Astrocyte of the cerebellum (primary cell): ENCODE measurements at places on chromosomes 5 and 9.

- DNase-seq = no peak
Observed at GRCh38 chr9:77714077-77714549, 66.0 kb upstream of the GNA14 start.

DNA sequence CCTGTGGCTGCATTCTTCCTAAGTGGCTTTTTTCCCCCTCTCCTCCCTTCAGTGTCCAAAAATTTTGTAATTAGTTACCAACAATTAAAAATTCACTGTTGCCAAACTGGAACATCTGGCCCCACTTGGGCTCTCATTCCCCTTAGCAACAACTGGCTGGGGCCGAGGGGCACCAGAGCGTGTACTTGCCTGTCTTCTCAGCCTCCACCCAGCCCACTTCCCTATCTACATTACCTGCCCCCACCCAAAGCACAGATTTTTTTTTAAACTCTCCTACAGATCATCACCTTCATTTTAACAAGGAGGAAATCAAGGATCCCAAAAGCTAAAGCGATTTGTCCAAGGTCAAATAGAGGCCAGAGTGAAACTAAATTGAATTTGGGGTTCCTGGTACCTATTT, 278.8 kb downstream of the EBF1 start:
- no peak for DNase-seq

- DNase-seq = no peak
Observed at GRCh38 chr9:92666236-92666635, 3.7 kb downstream of the IPPK start.

GRCh38 chr5:171931163-171931562, 75.3 kb downstream of the FBXW11 start:
- DNase-seq = no peak

DNA sequence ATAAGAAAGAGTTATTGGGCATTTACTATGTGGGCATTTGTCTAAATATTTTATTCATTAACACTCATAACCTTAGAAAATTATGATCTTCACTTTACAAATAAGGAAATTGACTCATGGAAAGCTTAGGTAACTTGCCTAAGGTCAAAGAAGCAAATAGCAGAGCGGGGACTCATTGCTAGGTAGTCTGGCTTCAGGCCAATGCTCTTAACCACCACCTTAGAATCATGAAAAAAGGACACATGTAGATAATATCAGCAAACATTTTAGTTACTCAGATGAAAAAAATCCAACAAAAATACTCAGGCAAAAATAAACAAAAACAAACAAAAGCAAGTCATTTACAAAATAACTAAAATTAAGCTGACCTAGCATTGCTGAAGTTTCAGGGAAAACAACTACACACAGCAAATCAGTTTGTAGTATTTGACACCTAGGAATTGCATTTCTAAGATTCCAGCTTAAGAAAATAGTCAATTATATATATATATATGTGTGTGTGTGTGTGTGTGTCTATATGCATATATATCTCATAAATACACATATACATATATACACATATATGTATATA, 166.0 kb downstream of the HMHB1 start:
- DNase-seq = no peak

DNA sequence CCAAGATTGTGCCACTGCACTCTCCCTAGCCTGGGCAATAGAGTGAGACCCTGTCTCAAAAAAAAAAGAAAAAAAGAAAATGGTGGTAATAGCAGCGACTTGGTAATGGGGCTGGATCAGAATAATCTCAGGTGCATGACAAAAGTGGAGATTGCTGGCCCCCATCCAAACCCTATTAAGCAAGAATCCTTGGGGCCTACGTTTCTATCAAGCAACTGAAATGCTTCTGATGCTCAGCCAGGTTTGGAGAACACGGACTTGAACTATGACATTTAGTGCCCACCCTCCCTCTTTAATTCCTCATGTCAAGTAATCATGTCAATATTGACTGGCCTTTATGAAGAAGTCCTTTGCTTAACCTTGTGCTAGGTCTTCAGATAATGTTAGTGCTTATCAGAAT, 6.6 kb downstream of the C5orf52 start:
- DNase-seq = no peak

- DNase-seq = no peak
Observed at GRCh38 chr5:91076138-91076537, 307.0 kb downstream of the ARRDC3 start.

DNA sequence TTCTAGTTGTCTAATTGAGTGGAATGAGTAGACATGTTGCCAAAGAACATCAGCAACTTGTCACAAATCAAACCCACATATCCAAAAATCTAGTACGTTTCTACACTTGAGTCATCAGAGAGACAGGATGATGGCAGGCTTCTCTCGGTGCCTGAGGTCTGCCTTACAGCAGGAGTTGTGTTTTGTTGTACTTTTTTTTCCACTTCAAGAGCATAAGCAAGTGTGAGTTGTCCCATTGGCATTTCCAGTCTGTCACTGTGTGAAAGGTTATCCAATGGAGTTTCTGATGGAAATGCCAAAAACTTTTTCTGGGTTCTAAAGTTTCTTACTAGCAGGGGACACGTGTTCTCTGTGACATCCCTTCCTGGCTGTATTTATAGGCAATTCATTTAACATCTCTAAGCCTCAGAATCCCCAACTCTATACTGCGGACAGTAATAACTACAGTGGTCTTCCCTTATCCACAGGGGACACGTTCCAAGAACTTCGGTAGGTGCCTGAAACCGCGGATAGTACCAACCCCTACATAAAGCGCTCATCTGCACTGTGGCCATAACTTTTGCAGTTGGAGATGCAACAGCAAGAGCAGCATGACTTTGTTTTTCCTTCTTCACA, 246.5 kb downstream of the SYK start:
- no peak for DNase-seq

DNA sequence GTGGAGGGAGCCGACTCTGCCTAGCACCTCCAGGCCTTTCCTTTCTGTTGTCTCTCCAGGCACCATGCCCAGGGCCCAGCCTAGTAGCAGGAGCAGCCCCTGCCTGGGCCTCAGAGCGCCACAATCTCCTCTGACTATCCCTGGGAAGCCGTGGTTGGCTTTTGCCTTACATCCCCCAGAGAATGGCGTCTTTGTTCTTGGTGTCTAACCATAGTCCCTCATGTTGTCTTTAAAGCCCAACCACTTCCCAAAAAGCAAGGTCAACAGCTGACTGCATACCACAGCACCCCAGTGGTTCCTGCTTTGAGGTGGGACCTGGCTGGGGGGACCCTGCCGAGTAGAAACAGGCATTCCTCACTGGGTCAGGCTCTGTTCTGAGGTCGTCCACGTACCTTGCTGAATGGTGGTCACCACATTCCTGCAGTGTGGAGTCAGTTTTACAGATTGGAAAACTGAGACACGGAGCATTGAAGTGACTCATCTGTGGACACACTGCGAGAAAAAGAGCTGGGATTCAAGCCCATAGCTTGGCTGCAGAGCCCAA, 13.7 kb upstream of the CERCAM start:
- DNase-seq = peak; percentile 19

DNA sequence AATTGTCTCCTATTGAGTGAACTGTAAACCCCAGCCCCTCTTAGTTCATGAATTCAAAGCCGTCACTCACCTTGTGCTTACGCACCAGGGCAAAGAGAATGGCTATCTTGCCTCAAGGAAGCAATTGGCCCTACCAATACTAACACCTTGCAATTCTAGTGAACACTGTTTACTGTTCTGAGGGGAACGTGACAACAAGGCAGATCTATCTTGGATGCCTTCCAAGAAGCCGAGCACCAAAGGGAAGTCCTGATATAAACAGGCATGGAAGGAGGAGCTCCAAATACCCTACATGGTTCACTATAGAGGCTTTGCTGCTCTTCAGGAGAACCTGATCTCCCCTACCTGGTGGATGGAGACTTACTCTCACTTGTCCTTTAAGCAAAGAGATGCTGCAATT, 1.7 kb upstream of the PLPPR1 start:
- no peak for DNase-seq

GRCh38 chr5:122062205-122062604, 15.9 kb downstream of the LOX start:
- no peak for DNase-seq

DNA sequence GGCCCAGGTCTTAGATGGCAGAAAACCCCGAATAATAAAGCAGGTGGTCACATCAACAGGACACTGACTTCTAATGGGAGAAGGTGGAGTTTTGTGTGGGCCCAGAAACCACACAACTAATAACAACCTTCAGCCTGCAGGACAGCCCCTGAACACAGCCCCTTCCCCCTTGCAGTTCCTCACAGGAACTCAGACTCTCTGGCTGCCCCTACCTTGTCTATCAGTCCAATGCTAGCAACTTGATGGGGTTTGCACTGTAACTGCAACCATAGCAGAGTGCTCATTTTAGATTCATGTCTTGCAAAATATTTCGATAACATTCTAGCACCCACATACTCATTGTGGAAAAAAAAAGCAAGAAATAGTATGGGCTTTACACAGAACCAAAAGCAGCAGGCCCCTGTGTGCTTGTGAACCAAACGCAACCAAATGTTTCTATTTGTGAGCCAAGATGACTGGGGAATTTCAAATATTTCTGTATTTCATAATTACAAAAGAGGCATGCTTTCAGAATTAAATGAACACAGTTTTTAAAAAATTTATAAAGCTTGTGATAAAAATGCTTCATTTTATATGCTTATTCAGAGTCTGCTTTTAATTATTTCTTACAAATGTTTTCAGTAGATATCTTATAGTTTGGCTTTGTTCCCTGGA, 62.7 kb upstream of the PDE4D start:
- no peak for DNase-seq

- no peak for DNase-seq
Observed at GRCh38 chr5:19497229-19497815, 490.7 kb downstream of the CDH18 start.

DNA sequence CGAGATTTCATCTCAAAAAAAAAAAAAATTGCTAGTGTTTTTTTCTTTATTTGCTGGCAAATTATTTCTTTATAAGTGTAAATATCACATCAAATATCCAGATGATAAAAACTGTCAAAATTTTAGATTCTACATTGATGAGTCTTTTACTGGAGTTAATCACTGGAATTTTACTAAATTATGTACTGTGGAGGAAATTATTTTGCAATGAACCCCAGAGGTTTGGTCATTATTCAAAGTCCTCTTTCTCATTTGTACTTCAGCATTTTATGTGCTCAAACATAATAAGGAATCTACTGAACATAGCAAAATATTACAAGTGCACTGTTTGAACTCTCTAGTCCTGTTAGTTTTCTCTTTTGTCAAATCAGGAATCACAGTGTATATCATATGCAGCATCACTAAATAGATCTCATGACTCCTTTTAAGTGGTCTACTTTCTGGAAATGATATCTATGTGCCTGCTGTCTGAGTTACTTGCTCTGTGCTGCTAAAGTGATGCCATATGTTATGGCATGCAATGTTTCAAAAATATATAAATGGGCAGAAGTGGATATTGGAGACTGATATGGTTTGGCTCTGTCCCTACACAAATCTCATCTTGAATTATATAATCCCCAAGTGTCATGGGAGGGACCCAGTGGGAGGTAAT, 18.0 kb downstream of the OTULINL start:
- no peak for DNase-seq

- DNase-seq = no peak
Observed at GRCh38 chr9:13717322-13718054, 438.0 kb upstream of the MPDZ start.

GRCh38 chr5:179766726-179767455, 26.9 kb upstream of the LTC4S start:
- DNase-seq = no peak

DNA sequence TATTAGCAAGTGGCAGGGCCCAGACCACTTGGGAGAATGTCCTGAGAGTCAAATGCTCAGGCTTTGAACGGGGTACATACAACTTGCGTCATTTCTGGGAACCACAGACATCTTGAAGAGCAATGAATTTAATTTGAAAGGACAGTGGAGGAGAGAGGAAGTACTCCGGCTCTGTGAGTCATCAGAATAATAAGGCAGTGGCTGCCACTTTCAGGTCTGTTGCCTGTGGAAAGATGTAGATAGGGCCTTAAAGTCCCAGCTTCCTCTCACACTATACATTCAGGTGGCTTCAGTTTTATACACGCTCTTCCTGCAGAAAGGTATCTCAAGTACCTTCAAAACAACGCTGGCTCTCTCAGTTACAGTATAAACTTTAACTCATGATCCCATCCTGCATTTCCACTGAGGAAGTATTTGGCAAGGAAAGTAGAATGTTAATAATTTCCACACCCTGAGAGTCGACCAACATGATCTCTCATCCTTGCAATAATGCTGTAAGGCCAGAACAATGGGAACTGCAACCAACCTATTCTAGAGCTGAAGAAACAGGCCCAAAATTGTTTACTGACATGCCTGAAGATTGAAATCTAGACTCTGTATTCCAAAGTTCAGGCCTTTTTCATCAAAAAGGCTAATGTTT, 6.8 kb upstream of the PRUNE2 start:
- peak; percentile 27 for DNase-seq

DNA sequence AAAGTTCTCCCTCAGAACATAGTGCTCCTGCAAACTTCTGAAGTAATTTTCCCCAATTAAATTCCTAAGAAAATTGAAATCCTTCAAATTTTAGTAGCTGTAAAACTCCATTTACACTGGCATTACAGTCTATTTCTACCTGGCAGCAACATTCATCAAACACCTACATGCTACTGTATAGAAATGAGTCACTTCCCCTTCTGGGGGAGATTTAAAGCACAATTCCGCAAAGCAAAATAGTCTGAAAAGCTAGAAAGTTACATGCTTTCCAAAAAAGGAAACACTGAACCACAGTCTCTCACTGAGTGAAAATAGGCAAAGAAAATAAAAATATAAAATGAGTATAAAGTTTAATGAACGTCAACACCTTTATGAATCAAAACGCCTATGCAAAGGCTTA, 43.3 kb downstream of the MCTP1 start:
- DNase-seq = no peak

DNA sequence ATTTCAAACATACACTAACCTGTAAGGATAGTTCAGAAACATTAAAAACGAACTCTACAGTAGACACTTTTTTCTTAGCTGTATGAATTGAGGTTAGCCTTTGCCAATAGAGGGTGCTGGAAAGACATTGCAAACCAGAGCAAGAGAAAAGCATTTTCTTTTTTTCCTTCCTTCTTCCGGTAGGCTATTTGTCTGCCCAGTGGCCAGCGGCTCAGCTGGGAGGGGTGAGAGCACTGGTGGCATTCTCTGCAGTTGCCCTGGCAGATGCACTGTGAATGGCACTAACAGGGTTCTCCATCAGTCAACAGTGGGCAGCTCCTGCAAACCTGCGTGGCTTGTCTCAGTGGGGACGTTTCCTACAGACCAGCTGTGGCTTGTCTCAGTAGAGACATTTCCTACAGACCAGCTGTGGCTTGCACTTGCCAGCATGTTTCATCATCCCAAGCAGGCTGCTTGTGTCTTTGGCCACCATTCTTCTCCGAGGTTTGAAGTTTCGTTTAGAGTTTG, 984.5 kb upstream of the CDH18 start:
- DNase-seq = no peak

DNA sequence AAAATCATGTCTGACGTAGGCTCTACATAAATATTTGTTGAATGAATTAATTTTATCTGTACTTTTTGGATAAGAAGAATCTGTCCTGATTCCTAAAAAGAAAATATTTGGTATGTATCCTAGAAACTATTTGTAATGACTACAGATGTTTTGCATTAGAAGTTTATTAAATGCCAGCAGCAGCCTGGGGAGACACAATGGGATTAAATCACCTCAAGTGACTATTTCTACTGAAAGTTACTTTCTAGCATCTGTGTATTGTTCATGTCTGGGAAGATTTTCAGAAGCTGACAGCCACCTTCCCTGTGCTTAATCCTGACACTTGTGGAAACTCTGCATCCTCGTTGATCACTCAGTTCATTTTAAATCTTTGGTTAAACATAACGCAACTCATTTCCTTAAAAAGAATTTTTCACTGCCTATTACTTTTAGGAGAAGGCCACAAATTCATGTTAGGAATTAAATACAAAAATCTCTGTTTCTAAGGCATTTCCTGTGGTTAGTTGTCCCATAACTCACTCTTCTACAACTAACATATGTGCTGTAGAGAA, 209.3 kb upstream of the PPP1R2B start:
- no peak for DNase-seq
